ENCODE measurements at places on chromosomes 5 and 9. TPM values are rescaled to one million over a fixed set of nuclear protein-coding genes. Genes with fewer than 3 reads are reported as not detected.

DNA sequence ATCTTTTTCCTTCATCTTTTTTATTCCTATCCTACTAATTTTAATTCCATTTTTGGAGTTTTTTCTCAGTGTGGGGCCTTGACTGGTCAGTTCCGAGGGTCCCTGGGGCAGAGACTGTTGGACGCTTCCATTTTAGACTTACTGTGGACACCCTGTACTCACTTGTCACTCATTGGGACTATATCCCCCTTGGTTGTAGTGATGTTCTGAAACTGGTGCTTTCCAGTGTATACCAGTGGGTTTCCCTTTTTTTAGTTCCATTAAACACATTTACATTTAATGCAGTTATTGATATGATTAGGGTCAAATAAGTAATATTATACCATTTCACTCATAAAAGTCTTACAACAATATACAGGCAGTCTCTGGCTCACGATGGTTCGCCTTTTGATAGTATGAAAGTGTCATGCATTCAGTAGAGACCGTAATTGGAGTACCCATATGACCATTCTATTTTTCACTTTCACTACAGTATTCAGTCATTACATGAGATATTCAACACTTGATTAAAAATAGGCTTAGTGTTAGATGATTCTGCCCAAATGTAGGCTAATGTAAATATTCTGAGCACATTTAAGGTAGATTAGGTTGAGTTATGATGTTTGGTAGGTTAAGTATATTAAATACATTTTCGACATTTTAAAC lies 46.0 kb downstream of the CNOT6 start:
- DNase-seq: no peak

- DNase-seq: no peak
These were observed 723.7 kb upstream of the COX7C start for GRCh38 chr5:85893996-85894395.

DNA sequence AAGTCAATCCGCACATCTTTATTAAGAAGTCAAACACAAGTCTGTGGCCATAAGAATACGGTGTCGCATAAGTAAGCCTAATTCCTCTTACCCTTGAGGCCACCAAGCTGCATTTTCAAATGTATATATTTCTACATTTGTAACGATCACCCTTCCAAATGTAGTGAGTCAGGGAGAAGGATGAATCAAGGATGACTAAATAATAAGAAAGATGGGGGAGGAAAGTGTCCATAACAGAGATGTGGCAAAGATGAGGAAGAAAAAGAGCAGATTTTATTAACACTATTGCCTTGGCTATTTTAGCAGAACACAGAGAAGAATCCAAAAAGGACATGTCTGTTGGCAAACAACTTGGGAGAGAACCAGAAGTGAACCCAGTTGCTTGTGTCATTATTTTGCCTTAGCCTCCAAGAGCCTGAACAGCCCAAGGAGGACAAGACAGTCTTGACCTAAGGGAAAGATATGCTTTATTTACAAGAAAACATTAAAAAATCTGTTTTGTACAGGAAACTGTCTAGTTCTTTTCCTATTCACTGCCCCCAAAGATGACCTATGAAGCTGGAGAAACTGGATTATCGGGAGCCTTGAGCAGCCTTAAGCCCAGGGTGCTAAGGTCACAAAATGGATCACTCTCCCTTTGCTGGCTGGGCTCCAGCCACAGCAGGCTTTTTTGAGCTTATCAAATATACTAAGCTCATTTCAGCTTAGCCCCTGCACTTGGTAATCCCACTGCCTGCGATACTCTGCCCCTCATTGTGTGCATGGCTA lies 101.5 kb downstream of the PLCXD3 start:
- no peak for DNase-seq

CNTNAP3B gene
- 9.3 TPM for total RNA-seq

GABRA1 gene
- not detected for total RNA-seq

TMEM232 gene
- 3.6 TPM for total RNA-seq

VLDLR gene
- 23.1 TPM for total RNA-seq

FYB1 gene
- 45.0 TPM for total RNA-seq

NR2F1 gene
- total RNA-seq: 83.2 TPM

LCN15 gene
- total RNA-seq: not detected

All from upper lobe of right lung (tissue), 1 donor.